ENCODE measurements at places on chromosomes 6 and 20.
A peak's percentile ranks its signal among the peaks of the same experiment; 100 is the strongest.

- no peak for DNase-seq
These were observed 49.1 kb upstream of the TMEM30A start for GRCh38 chr6:75333676-75334200.

GRCh38 chr6:80501636-80502035 is 395.2 kb downstream of the BCKDHB start:
- no peak for DNase-seq

DNA sequence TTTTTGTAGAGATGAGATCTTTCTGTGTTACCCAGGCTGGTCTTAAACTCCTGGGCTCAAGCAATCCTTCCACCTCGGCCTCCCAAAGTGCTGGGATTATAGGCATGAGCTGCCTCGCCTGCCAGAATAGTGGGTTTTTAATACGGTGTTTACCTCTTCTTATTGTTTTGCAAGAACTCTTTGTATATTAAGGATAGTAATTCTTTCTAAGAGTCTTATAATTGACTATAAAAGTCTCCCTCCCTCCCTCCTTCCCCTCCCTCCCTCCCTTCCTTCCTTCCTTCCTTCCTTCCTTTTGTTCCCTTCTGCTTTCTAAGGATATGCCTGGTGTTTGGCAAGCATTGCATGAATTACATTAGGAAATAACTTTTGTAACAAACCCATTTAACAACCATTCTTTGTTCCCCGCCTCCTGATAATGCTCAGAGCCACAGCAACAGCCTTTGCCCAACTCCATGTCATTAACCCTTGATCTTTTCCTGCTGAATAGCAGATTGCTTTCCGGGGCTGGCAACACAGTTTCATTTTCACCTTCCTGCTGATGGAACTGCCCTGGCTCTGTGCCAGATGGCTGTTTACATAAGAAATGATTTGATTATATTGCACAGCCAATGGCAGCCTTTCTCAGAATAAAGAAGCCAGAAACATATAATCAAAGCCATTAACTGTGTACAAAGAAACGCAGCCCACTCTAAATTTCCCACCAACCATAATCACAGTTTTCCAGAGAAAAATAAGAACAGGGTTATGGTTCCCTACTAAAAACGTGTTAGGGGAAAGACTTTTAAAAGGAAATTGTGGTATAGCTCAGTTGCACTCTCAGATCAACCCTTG is 143.7 kb upstream of the PTPN1 start:
- no peak for DNase-seq

- no peak for DNase-seq
These were observed 398.7 kb downstream of the ZFAND3 start for GRCh38 chr6:38218235-38218634.

DNA sequence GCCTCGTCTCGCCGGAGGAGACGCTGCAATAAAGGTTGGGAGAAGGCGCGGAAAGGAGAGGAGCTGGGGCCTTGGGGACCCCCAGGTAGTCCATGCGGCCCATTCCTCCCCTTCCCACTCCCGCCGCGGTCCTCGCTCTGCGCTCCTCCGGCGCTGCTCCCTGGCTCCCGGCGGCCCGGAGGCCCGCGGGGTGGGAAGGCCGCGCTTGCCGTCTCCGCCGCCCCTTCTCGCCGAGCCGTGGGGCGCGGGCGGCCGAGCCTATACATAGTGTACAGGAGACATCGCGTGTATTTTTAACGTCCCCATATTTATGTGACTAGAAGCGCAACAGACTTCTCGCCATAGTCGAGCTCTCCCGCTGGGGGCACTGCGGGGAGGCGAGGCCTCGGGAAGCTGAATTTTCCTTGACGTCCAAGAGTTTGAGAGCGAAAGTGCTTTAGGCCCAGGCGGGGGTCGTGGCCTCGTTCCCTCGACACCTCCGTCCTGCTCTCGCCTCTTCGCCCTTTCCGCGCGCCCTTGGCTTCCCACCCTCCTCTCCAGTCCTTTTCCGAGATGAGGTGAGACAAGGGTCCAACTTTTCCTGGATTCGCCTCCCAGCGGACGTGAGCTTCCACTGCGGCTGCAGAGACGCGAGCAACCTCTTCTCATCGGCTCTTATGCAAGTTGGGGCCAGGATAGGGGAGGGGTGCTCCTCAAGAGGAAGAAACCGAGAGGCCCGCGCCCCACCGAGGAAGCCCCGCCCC is 29.0 kb downstream of the SLC12A5 start:
- peak; percentile 37 for DNase-seq

DNA sequence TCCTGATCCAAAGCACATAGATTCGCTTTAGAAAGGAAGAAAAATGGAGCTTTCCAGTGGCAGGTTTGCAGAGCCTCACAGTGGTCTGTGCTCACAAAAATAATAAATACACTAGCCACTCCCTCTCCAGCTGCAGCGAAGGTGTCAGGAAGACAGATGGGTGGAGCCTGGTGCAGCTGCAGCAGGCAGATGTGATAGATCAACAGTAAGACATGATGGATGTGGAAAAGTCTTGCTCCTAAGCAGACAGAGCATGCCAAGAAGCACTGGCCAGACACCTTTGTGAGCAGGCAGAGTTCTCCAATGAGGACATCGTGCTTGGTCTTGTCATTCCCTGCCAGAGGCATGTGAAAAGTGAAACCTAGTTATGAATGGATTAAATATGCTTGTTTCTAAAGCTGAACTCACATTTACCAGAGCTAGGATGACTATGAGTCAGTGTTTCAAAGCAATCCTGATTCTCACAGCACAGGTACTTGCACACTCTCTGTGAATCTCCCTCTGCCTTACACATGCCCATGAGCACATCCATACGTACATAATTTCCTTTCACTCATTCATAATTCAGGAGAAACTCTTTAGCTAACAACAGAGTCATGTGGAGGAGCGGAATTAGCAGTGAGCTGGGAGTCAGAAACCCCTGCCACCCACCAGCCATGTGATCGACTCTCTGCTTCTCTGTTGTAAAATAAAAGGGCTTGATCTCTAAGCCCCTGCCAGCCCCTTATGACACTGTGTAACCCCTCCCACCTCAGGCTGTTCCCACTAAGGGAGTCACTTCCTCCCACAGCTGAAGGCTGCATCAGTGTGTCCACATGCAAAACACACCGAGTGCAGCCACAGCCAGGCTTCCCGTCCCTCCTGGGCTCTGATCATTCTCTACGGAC is 111.2 kb downstream of the SCML4 start:
- no peak for DNase-seq

GRCh38 chr6:162467679-162468078 is 259.9 kb downstream of the PRKN start:
- DNase-seq = no peak

DNA sequence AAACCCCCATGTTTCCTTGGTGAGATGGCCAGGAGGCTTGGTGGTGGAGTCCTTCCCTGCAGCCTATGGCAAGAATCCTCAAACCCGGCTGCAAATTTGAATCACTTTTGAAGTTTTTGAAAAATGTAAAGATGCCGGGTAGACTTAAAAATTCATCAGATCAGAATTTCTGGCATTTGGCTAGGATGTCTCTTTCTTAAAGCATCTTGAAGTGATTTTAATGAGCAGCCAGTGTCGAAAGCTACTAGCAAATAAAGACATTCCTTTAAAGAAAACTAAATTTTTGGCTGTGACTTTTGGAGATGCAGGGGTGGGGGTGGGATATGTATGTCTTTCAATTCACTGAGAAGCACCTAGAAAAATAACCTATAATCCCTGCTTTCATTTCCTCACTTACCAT is 25.6 kb upstream of the NOX3 start:
- DNase-seq = no peak

- DNase-seq = no peak
These were observed 174.0 kb downstream of the TASP1 start for GRCh38 chr20:13464702-13465101.

DNA sequence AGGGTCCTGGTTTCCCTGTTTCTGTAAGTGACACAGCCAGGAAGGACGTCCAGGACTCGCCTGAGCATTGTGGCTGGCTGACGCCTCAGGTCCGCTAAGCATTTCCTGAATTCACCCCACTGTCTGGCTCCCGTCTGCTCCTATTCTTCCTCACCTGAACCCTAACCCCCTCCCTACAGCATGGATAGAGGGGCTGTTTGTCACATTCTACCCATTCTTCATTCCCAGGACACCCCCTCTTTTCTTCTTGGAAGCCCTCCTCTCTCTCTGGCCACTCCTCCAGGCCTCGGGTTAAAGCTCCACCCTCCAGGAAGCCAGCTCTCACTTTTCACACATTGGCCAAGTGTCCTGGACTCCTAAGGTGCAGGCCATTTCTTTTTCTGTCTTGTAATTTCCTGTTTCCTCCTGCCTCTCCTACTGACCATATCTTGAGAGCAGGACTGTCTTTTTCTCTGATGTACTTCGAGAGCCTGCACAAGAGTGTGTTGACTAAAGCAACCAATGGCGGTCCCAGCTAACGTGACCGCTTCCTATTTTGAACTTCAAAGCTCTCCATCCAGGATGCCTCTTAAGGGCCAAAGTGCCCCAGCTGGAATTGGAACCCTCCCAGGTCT is 24.2 kb upstream of the MYMX start:
- peak; percentile 30 for DNase-seq

DNA sequence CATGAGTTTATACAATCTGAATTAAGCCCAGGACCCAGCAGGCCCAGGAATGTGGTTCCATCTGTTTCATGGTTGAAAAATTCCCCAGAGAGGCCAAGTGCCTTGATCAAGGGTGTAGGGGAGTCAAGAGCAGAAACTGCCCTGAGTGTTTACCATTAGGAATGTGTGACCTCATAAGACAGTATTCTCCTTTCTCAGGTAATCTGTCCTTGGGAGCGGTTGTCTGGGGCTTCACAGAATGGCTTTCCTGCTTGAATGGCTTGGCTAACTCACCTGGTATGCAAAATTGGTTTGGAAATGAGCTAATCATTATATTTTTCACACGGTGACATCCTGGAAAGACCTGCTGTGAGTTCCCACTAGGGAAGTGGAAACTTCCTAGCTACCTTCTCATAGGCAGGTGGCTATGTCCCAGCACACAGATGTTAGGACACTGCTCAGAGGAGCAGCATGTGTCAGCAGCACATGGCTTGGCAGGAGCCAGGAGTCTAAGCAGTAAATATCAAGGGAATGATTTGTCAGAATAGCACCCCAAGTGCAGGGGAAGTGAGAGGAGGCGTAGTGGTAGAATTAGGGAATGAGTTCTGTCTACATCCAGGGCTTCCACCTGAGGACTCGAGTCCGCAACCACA is 17.7 kb downstream of the CLIC5 start:
- DNase-seq = no peak

- DNase-seq = no peak
These were observed 1686.4 kb downstream of the GRIK2 start for GRCh38 chr6:103079867-103080266.

DNA sequence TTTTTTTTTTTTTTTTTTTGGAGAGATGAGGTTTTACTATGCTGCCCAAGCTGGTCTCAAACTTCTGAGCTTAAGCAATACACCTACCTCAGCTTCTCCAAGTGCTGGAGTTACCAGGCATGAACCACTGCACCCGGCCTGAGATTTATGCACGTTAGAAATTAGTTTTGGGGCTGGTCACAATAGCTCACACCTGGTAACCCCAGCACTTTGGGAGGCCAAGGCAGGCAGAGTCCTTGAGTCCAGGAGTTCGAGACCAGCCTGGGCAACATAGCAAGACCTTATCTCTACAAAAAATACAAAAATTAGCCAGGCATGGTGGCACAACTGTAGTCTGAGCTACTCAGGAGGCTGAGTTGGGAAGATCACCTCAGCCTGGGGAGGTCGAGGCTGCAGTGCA is 51.9 kb downstream of the CD24 start:
- DNase-seq = no peak

- no peak for DNase-seq
These were observed 750.0 kb upstream of the CITED2 start for GRCh38 chr6:140124498-140124897.

DNA sequence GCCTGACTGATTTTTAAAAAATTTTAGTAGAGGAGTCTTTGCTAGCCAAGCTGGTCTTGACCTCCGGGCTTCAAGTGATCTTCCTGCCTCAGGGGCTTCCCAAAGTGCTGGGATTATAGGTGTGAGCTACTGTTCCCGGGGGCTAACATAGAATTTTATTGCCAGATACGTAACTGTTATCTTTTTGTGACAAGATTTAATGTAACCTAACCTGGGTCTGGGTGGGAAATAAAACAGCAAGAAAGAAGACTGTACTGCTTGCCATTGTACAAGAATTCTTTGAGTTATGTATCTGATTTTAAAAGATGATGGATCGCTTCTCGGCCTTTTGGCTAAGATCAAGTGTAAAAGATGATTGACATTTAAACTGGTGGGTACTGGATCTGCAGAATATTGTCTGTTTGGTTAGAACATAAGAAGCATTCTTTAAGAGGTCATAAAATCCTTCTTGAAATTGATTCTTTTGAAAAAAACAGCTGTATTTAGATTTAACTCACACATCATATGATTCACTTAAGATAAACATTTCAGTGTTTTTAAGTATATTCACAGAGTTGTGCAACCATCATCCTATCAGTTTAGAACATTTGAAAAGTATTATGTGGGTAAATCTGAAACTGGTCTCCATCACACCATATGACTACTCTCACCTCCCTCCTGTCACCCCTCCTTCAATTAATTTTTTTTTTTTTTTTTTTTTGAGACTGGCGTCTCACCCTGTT is 21.6 kb downstream of the TPX2 start:
- DNase-seq = no peak

DNA sequence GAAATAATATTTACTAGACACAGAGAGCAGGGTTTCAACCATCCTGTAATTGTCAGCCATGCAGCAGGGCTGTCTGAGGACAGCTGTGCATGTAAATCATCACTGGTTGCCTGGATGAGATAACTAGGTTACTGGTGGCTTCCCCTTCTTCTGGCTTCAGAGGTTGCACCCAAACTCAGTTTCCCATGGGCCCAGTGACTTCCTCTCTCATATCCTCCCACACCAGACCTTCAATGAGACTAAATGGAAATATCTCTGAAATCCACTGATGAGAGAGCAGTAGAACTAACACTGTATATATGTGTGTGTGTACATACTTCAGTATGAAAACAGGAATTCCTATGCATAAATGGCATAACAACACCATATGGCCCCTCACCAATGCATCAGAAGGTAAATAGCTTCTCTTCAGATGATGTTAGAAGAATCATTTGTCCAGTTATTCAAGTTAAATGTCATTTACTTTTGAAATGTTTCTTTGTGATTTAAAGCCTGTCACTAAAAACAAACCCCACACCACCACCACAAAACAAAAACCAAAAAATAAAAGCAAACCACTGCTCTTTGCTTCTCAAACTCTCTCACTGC is 51.0 kb upstream of the IL20RA start:
- DNase-seq = no peak

- no peak for DNase-seq
These were observed 39.2 kb upstream of the CENPW start for GRCh38 chr6:126300735-126301134.

- no peak for DNase-seq
These were observed 85.6 kb upstream of the CARMIL1 start for GRCh38 chr6:25193460-25194171.

DNA sequence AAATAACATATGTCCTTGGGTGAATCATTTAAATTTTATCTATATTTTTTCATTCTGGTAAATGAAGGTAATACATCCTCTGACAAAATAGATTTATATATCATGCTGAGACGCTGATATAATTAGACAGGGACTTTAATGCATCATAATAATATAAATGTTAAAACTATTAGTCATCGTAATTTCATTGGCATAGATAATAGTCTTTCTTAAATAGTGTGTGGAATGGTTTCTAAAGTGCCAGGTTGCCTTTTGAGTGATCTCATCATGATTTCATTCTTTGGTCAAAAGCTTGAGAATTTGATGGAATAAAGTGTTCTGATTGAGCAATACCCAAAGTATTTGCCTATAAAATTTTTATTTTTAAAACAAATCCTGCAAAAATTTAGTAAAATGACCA is 43.2 kb upstream of the BMP5 start:
- no peak for DNase-seq
